ENCODE measurements at places on chromosomes 2 and 18.

- DNase-seq, result no peak
These were observed 38.5 kb upstream of the INHBB start for GRCh38 chr2:120307482-120307881.

DNA sequence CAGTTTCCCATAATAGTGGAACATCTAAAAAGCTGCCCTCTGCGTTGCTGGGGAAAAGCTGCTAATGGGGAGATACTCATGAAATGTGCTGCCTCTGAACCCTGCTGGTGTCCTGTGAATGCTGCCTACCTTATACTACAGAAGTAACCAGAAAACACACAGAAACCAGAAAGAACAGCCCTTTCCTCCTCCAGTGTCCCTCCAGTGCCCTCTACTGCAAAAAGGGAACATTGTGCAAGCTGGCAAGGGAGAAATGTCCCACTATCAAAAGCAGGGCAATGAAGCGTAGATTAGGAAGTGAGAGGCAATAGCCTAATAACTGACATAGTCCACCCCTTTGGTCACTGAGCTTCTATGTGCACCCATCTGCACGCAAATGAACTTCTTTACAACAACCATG, 162.7 kb upstream of the ETAA1 start:
- DNase-seq, result no peak

- DNase-seq, result no peak
These were observed 728 bp downstream of the NAPG start for GRCh38 chr18:10526561-10526949.

GRCh38 chr2:203407496-203407895, 79.3 kb downstream of the ABI2 start:
- no peak for DNase-seq

GRCh38 chr2:181231151-181231550, 226.0 kb upstream of the ITGA4 start:
- no peak for DNase-seq

DNA sequence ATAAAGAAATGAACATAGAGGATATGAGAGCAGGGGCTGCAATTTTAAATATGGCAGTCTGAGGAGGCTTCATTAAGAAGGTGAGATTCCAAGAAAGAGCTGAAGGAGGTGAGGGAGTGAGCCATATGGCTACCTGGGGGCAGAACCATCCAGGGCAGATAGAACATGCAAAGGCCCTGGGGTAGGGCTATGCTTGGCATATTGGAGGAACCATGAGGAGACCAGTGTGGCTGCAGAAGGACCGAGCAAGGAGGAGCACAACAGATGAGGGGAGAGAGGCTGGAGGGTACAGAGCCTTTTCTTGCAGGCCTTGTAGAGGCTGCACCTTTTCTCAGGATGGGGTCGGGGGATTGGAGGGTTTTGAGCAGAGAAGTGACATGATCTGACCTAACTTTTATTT, 69.5 kb upstream of the GATA6 start:
- DNase-seq, result no peak

DNA sequence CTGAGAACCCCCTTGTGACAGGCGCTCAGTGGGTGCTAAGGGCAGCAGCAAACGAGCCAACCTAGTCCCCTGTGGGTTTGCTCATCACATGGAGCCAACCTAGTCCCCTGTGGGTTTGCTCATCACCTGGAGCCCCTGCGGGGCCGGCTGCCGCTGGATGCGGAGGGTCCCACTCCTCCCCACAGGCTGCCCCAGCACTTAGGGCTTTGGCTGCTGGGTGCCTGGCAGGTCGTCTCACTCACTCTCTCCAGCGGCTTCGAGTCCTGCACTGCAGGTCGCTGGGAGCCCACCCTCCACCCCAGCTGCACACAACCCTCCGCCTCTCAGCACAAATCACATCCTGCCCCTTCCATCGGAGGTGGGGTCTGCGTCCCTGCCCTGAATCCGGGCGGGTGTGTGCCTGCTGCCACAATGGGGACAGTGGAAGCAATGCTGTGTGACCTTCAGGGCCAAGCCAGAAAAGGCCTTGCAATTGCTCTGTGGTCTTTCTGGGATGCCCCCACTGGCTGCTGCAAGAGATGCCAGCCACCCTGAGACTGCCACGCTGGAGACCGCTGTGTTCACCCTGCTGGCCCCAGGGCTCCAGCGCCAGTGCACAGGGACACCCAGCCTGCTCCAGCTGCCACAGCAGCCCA, 248.1 kb upstream of the SALL3 start:
- no peak for DNase-seq

DNA sequence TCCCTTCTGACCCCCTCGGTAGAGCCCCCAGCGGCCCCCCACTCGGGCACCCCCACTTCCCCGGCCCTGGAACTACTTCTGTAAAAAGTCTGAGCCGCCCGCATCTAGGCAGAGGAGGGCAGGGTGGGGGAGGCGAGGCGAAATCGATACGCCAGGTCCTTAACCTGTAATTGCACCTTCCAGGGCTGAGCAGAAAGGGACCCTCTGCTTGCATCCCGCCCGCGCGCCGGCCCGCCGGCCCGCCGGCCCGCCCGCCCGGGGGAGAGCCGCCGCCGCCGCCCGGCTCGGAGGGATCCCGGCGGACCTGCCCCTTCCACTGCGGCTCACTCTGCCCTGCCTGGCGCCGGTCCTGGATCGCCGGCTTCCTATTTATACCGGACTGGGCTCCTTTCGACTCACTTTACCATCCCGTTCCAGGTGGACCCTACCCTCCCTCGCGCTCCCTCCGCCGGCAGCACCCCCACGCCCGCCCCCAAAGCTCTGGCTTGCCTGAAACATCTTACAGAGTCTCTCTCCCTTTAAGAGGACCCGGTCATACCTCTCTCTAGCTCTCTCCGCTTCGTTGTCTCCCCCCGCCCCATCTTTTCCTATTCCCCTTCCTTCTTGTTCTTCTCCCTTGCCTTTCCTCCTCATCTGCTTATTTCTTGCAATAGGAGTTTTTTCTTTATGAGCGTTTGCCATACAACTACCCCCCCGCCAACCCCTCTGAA, 797 bp downstream of the KLHL14 start:
- DNase-seq, result no peak

- DNase-seq, result no peak
These were observed 158.0 kb downstream of the AGPS start for GRCh38 chr2:177550264-177551200.

DNA sequence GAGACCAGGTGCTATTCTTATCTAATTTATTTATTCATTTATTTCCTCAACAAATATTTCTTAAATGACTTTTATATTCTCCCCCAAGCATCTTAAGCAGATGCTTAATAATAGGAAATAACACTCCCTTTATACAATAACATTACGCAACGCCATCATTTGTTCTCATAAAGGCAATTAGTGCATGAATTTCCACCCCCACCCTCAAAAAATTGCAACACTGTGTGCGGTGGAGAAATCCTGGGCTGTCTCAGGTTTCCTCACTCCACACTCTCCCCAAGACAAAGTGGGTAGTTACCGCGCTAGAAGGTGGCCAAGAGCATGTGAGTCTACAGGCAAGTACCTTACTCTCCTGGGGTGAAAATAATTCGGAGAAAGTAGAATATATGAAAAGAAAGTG, 37.0 kb upstream of the CTDP1 start:
- no peak for DNase-seq

GRCh38 chr18:74376523-74376922, 60.9 kb downstream of the C18orf63 start:
- DNase-seq, result no peak

DNA sequence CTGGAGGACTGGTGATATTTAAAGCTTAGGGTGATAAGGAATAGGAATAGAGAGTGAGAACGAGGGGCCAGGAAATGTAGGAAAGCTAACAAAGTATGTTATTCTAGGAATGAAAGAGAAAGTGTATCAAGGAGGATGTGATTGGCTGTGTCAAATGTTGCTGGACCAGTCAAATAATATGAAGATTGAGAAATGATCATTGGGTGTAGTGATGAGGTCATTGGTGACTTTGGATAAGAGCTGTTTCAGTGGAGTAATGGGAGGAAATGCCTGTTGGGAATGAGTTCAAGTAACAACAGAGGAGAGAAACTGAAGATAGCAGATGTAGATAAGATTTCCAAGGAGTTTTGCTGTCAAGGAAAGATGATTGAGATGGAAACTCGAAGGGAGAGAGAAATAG, 74.4 kb downstream of the UBE2E3 start:
- DNase-seq, result no peak

DNA sequence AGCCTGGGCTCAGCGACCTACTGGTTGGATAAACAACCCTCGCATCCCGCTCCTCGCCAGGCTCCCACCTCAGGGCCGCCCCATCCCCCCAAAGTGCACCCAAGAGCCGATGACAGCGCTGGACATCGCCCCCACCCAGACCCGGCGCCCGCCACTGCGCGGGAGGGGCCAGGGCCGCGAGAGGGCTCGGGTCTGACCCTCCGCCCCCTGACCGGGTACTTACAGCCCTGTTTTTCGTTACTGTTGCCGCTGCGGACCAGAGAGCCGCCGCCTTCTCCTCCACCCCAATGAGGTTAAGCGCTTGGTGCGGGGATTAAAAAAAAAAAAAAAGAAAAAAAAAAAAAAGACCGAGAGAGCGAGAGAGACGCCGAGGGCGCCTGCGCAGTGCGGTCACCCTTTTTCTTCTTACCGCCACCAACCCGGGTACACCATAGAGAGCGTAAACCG, at the start of gene CLASP1:
Gene CLASP1, minus strand, starts transcription at position 314 of the 447 bp plus-strand sequence. CDS start 43,567 bp downstream, outside the sequence.
- DNase-seq, result no peak

GRCh38 chr2:17878281-17879136, at the start of gene KCNS3:
KCNS3 (plus strand) TSS chr2:17878667; CDS start chr2:17931009, 52,342 bp downstream.
- no peak for DNase-seq

DNA sequence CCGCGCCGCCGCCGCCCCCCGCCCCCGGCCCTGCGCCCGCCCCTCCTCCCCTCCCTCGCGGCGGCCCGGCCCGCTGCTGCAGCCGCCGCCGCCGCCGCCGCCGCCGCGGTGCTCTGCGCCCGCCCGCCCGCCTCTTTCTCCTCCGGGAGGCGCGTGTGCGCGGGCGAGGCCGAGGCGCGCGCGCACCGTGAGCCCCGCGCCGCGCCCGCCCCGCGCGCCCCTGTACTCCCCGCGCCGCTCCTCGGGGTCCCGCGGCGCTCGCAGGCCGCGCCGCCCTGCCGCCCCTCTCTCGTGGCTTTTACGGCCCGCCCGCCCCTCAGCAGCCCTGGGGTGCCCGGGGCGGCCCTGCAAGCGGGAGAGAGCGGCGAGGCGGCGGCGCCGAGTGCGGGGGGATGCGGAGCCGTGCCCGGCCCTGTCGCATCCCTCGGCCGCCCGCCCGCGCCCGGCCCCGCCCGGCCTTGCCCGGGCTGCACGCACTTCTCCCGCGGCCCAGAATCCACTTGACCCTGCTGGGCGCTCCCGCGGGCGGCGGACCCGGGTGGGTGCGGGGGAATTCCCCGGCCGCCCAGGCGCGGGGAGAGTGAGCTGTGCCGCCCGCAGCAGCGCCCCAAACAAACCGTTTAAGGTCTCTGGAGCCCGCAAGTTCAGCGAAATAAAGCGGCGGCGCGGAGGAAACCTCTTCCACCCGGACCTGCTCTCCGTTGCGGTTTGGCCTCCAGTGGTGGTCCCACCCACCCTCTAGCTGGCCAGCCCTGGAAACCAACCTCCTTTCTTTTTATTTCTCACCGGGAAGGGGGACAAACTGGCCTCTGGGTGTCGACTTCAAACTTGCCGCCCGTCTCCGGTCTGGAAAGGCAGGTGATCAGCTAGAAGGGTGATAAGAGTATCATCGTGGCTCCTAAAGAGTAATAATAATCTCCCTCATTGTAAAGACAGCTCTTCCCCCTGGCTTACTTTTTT, 37.4 kb downstream of the AFF3 start:
- DNase-seq, result no peak

DNA sequence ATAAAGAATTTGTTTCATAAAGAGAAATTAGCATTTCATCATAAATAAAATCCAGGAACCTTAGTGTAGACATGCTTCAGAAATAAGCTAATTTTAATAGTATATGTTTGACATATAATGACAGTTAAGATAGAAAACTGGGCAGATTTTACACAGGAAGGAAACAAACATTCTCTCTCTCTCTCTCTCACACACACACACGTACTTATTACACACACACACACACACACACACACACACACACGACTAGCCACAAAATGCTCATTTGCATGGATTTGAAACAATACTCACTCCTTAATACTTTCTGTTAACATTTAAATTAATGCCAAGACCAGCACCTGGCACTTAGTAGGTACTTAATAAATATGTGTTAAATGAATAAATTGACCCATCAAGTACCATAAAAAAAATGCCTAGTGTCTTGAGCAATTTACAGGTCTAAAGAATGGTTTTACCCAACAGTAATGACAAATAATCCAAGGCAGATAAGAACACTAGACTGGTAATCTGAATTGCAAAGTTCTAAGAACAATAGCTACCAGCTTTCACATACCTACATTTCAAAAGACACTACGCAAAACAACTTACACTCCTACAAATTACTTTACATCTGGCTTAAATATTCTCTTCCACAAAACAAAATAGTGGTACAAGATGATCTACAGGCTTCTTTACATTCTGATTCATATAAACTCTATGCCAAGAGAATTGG, 2.9 kb upstream of the GALNT3 start:
- no peak for DNase-seq

- no peak for DNase-seq
These were observed 95.5 kb upstream of the CREB1 start for GRCh38 chr2:207434306-207434705.

DNA sequence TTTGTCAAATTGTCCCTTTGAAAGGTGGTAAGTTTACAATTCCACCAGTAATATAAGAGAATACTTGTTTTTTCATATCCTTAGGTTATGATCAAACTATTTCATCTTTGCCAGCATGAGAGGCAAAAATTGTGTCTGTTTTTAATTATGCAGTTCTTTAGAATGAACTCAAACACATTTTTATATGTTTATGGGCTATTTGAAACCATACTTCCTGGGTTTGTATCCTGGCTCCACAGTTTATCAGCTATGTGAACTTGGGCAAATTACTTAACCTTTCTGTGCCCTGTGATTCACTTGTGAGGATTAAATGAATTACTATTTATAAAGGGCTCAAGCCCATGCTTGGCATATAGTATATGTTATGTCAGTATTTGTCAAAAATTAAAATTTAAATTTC, 109.4 kb downstream of the TANC1 start:
- DNase-seq, result no peak

GRCh38 chr2:64989982-64990614, 899 bp downstream of the SLC1A4 start:
- no peak for DNase-seq

DNA sequence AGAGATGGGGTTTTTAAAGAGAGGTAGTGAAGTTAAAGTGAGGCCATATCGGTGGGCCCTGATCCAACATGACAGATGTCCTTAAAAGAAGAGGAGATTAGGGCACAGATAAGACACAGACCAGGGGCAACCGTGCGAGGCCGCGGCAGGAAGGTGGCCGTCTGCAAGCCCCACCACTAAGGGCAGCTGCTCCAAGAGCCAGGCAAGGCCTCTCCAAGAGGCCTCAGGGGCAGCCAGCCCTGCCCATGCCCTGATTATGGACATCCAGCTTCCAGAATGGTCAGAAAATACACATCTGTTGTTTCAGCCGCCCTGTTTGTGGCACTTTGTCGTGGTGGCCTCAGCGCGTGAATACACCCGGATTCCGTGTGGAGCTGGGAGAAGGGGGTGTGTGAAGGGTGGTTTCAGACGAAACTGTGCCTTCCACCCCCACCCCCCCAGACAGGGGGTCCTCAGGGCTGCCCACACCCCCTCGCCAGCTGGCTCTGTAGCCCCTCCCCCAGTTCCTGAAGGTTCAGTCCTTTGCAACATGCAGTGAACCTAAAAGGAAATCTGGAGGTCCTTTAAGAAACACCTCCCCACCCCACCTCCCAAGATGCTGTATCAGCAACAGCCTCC, 74.1 kb upstream of the SMAD7 start:
- no peak for DNase-seq
